HFFc6 (cell line): ENCODE measurements at places on chromosomes 5 and 9. TPM values are rescaled to one million over a fixed set of nuclear protein-coding genes. Genes with fewer than 3 reads are reported as not detected.

DNA sequence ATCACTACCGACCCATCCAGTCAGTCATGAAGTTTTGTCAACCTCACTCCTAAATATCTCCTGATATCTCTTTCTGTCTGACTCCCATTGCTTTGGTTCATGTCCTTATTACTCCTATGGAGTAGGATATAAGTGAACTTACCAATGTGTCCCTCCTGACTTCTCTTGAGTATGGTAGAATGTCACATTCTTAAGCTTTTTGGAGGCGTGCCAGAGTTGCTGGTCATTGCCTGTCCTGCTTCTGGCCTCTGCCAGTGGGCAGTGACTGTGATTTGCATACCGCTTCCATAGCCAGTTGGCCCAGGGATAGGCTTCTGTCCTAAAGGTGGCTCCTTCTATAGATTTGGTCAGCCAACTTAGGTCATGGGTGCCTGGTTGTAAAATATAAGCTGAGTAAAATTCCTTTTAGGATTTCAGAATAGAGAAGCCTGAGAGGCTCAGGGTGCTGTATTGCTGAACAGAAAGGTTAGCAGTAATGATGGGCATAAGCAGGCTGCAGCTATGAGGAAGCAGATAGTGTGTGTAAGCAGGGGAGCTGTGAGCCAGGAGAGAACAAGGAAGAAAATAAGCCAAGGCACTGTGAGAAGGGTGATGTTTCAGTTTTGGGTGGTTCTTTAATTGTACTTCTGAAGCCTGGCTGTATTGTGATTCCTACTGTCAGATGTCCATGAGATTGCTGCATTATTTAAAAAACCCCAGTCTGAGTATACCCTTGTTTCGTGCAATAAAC lies 16.1 kb upstream of the MARCHF3 start:
- DNase-seq, result no peak

DNA sequence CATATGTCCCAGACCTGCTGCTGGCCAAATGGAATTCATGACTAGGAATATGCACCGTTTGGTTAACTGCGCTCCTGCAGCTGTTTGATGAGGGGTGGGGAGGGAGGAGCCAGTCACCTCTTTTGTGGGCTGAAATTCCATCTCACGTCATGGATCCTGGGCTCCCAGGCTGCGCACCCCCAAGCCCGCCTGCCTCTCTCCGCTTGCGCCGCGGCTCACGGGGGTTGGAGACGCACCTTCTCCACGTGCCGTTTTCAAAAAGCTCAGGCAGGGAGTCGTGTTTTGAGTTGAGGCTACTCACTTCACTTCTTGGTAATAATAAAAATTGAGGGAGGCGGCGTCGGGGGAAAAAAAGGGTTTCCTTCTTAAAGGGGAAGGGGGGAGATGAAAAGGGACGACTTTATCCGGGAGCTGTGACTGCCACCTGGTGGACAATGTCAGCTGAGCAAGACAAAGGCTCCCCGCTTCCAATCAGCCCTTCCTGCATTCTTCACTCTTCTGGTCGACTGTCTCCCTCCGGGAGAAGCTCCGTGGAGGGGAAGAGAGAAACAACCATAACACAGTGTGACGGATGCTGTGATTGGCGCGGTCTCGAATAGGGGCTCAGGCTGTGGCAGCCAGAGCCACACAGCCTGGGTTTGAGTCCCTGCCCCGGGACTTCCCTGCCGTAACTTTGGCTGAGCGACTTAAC lies 15.9 kb upstream of the C5orf47 start:
- peak; percentile 71 for DNase-seq

- DNase-seq, result no peak
These were observed 2.2 kb upstream of the CANX start for GRCh38 chr5:179696603-179697002.

- DNase-seq, result no peak
These were observed 10.0 kb downstream of the SLIT3 start for GRCh38 chr5:169290895-169291294.

DNA sequence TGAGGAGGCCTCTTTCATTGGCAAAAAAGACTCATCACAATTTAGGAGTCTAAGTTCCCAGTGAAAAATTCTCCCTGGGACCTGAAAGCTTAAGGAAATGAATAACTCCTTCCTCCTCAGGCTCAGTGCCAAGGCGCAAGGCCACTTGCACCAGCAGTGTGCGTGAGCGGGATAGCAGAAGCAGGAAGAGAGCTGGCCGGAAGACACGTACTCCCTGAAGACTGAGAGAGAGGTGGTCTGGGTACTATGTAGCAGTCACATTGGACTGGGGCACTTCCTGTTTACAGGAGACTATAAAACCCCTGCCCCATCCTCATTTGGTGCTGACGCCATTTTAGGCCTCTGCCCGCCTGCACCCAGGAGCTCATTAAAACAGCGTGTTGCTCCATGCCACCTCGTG lies 66.3 kb upstream of the IL33 start:
- no peak for DNase-seq

DNA sequence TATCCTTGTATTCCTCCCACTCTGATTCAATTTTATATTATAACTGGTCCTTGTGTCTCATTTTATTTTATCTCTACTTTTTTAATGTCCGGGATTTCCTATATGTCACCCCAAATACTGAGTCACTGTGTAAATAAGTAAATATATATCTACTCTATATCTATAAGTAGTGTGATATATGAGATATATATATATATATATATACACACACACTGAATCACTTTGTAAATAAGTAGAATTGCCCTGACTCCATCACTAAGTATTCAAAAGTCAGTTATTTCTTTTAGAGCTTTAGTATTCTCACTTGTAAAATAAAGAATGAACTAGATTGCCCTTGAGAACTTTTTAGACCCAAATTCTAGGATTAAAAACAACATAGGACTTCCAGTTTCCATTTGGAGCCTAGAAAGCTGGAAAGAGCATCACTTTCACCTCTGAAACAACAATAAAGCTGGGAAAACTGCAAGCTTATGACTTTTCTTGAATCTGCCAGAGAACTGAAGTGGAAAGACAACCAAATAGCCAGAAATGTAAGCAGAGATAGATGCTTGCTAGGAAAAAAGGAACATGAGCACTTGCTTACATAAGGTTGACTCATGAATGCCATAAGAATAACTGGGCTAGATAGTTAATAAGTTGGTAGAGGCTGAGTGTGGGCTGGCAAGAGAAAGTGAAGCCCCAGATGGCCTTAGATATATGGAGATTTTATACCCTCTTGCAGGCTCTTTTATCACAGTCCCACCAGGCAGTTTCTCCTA lies 171.1 kb upstream of the TLX3 start:
- DNase-seq, result peak; percentile 56

DNA sequence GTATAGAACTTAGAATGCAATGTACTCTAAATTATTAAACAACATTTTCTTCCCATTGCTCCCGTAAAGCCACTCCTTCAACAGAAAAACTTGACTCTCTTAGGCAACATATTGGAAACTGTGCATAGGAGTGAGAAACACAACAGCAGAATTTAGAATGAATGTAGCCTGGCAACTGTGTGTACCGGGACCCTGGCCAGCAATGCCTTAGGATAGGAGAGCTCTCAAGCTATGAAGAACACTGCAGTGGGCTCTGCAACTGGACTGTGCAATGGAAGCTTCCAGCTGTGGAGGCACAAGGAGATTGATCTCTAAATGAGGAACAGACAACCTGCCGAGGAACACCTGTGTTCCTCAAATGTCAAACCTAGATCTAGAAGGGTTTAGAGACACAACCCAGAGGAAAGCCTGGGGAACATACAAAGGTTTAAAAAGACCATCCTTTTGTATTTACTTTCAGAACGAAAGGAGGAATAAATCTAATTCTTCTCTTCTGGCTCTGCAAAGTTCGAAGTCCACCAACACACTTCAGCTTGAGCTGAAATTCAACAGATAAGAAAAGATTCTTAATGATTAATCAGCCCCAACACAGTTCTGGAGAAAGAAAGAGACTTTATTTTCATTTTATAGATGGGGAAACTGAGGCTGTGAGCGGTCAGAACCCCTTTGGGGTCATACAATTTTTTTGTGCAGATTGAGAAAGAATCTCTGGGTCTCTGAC lies 51.5 kb upstream of the ARL15 start:
- DNase-seq, result no peak

- no peak for DNase-seq
These were observed 96.3 kb downstream of the CD180 start for GRCh38 chr5:67100301-67100700.

DNA sequence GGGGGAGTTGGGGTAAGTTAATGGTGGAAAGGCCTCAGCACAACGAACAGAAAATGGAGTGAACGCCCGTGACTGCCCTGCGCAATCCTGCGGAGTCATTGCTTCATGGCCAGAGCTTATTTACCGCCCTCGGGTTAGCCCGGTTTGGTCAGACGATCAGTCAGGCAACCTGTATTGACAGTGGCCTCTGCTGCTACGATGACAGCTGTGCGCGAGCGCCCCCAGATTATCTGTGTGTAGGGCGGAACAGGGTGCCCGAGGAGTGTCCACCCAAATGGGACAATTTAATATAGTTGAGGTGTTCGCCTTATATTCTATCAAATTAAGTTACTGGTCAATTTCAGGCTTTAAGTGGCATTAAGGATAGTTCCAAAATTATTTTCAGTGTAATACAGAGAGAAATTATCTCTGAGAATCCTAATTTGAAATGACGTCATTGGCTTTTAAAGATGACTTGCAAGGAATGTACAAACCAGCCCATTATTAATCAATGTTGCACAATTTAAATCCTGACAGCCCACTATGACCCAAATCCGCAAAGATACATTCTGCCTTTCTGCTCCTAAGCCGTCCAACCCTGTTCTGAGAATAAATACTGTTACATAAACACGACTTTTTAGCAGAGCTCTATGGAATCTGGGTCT lies 879 bp upstream of the UBQLN1 start:
- DNase-seq, result peak; percentile 41

DNA sequence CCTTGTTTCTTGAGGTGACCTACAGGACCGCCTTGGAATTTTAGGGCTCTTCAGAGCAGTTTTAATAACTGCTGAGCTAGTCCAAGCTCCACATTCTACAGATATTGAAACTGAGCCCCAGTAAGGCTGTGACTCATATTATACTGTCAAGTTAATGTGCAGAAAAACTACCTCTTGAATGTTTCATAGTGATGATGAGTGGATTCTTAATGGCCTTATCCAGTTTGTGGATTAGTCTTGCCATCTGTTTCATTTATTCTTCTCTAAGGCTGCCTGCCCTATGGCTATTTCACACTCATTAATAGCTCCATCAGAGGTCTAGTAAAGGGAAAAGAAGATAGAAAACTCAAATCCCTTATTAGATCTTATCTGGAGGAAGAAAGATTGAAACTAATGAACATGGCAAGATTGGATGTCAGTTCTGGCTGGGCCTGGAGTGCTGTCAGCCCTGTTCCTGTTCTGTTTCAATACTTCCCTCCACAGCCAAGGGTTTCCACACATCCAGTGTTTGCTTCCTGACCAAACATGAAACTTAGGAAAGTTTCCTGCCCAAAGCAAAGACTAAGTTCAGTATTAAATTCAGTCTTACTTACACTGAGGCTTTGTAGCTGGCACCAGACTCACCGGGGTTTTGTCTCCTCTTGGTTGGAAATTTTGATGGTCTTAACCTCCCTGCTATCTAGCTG lies 215.6 kb upstream of the DMAC1 start:
- no peak for DNase-seq

Gene RNF208
- total RNA-seq, result 1.4 to 3.2 TPM (median 3.0 TPM) in 3 replicates

Gene CRB2
- not detected in 3 replicates for total RNA-seq

Gene CD14
- 1.5 and 1.7 TPM in 2 replicates for total RNA-seq

Gene FGFR4
- 0.27 to 0.66 TPM (median 0.30 TPM) in 3 replicates for total RNA-seq
